Lung (tissue), 17 donors: ENCODE measurements at places on chromosomes 4 and X. TPM values are rescaled to one million over a fixed set of nuclear protein-coding genes. Genes with fewer than 3 reads are reported as not detected.

The SPATA18 gene
- total RNA-seq, result 56.5 TPM

The FRMD7 gene
- not detected for total RNA-seq

- H3K27ac ChIP-seq, result peak overlapping the region; percentile 46
- H3K4me3 ChIP-seq, result no peak overlapping the region
- no peaks in the 10 kb centered on the region for H3K27me3 ChIP-seq
- no peaks in the 10 kb centered on the region for H3K36me3 ChIP-seq
- H3K4me1 ChIP-seq, result peaks cover 1% of the 10 kb centered on the region
- no peak for DNase-seq
Observed at GRCh38 chr4:3299122-3299975, 6.5 kb downstream of the RGS12 start.

DNA sequence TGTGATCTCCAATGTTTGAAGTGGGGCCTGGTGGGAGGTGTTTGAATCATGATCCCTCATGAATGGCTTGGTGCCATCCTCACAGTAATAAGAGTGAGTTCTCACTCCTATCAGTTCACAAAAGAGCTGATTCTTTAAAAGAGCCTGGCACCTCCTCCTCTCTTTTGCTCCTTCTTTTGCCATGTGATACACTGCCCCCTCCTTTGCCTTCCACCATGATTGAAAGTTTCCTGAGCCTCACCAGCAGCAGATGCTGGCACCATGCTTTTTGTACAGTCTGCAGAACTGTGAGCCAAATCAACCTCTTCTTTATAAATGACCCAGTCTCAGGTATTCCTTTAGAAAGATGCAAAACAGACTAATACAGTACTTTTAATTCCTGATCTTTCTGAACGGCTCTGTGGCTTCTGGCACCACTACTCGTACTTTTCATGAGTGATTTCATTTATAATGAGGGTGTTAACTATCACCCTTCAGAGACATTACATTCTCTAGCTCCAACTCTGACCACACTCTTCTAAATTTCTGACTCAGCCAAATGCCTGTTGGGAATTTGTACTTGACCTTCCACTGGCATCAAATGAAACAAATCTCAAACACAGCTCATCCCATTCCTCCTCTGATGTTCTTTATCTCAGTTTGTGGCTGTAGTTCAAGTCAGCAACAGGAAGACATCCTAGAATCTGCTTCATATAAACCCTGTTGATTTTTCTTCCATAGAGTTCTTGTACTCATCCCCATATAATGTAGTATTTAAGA is 4.2 kb downstream of the UFSP2 start:
- peaks cover 33% of the 10 kb centered on the region for H3K4me1 ChIP-seq
- H3K27ac ChIP-seq, result no peak overlapping the region
- DNase-seq, result peak; percentile 86
- peaks cover 14% of the 10 kb centered on the region for H3K36me3 ChIP-seq
- H3K27me3 ChIP-seq, result no peaks in the 10 kb centered on the region
